ENCODE measurements at places on chromosomes 5 and 9.

DNA sequence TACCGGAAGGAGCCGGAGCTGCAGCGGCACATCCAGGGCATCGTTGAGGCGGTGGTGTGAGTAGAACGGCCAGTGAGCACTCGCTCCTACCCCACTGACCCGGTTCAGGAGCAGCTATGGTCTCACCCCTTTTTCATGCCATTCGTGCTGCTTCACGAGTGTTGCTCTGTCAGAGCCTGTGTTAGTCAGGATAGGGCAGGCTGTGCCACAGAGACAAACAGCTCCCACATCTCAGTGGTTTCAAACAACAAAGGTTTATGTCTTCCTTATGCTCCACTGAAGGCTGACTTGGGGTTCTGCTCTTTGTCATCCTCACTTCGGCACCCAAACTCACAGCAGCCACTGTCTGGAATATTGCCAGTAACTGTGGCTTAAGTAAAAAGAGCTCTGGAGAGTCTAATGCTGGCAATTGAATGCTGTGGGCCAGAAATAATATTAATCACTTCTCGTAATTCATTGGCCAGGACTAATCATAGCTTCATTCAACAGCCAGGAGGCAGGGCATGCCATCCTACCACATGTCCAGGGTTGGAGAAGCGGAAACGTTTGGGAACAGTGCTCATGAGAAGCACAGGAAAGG, 28.4 kb downstream of the ARHGEF37 start:
- DNase-seq, result no peak

- DNase-seq, result no peak
Observed at GRCh38 chr9:77977210-77977611, 54.4 kb downstream of the GNAQ start.

DNA sequence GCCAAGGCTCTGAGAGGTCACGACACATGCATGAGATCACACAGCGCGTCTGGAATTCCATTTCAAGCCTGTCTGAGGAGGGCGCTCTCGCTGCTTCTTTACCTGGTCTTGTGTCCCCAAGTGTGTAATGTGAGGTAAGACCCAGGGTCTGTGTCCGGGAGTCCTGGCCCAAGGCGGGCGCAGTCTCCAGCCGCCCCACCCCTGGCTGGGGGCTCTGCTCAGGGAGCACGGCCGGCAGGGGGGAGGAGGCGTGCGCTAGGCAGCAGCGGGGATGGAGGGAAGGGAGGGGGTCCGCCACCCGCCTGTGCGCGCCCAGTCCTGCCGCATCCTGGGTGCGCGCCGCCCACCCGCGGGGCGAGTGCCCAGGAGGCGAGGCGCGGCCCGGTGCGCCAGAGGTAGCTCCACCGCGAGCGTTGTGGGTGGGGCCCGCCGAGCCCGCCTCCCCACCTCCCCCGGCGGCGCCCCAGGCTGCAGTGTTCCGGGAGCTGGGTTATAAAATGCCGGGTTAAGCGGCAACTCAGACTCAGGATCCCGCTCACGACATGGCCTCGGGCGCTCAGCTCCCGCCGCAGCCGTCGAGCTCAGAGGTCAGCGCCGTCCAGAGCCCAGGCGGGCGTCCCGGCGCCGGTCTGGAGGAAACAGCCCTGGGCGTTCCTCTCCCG, at the start of gene CCNI2:
TSS of gene CCNI2 (plus strand) at position 473 of the 662 bp plus-strand sequence. CDS start at position 543, 70 bp downstream.
- DNase-seq, result peak; percentile 16

- no peak for DNase-seq
Observed at GRCh38 chr5:134355681-134356080, 11.3 kb downstream of the CDKL3 start.

DNA sequence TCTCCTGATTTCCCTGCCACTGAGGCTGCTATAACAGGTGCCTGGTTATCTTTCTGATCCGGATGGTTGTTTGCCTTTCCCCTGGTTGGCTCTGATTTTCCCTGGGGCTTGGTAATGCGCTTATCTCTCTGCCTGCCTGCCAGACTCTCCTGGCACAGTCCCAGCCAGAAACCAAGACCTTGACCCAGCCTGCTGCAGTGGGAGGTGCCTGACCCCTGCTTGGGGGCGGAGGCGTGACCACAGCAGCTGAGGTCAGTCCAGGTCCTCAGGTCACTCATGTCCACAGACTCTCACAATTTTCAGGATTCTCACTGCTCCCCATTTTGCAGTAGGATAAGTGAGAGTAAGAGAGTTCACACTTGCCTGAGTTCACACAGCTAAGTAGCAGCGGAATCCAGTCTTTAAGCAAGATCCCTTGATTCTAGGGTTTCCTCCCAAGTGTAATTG, 24.4 kb upstream of the SYNPO start:
- DNase-seq, result no peak

DNA sequence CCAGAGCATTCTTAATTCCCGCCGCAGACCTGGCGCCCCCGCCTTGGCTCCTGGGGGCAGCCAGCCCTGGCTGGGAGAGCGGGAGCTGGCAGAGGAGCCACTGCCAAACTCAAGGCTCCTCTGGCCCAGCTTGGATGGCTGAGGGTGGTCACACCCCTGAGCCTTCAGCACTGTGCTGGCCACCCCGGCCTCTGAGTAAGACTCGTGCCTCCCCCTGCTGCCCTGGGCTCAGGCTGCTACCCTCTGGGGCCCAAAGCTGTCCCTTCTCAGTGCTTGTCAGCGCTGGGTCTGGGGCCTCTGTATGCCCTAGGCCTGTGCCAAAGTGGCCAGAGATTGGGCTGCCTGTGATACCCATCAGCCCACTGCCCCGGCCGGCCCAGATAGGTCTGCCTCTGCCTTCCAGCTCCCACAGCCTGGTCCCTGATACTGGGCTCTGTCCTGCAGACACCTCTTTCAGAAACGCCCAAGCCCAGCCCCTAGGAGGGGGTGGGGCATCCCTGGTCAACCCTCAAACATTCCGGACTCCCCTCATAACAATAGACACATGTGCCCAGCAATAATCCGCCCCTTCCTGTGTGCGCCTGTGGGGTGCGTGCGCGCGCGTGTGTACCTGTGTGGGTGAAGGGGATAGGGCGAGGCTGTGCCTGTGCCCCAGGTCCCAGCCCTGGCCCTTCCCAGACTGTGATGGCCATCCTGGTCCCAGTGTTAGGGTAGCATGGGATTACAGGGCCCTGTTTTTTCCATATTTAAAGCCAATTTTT, 4.4 kb upstream of the PRR7 start:
- DNase-seq, result no peak

- no peak for DNase-seq
Observed at GRCh38 chr5:77607324-77607723, 31.2 kb downstream of the OTP start.

- no peak for DNase-seq
Observed at GRCh38 chr5:147858565-147858964, 19.9 kb upstream of the SCGB3A2 start.

- DNase-seq, result no peak
Observed at GRCh38 chr9:77679088-77679487, 31.0 kb upstream of the GNA14 start.

DNA sequence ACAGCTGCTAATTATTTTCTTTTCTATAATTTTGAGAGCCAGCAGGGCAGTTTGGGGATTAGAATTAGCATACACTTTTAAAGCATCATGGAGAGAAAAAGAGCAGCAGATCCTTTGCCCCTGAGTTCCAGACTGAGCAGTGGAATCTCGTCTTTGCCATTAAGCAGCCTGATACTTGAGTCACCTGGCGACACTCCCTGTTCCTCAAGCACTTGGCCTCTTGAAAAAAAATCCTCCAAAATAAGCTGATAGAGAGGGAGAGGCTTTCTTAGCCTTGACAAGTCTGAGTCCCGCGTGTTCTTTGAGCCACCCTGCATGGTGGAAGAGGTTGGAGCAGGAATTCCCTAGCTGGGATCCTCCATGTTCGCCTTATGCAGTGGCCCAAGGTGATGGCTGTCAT, 398.3 kb downstream of the IRX2 start:
- DNase-seq, result no peak

DNA sequence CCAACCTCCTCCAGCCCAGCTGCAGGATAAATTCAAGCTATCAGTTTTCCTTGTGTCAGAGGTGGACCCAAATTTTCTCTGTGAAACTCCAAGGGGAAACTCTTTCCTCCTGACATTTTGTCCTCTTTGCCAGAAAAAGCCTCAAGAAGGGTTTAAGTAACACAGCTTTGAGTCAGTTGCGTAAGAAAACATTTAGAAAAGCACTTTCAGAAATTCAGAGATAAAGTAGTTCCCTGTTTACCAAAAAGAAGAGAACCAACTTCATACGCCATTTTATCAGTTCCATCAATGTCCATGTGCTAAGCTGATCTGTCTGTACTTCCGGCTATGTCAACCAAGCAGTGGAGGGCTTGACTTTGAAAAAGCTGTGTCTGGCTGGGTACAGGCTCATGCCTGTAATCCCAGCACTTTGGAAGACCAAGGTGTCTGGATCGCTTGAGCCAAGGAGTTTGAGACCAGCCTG, 19.9 kb upstream of the SUSD1 start:
- no peak for DNase-seq

DNA sequence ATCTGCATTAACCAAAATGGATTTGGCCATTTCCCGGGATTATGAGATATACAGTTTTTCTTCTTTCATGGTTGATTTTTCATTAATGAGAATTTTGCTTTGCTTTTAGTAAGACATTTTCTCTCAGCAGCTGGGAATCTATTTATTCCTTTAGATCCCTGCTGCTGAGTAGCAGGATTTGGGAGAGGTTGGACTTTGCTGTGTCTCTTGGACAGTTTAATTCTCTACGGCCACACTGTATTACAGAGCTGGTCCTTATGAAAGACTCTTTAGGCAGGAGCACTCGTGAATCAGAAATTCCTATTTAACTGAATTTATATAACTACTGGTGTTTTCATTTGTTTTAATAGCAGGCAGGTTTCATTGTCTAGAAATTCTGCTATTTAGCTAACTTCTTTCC, 1.6 kb downstream of the UNC13B start:
- no peak for DNase-seq

DNA sequence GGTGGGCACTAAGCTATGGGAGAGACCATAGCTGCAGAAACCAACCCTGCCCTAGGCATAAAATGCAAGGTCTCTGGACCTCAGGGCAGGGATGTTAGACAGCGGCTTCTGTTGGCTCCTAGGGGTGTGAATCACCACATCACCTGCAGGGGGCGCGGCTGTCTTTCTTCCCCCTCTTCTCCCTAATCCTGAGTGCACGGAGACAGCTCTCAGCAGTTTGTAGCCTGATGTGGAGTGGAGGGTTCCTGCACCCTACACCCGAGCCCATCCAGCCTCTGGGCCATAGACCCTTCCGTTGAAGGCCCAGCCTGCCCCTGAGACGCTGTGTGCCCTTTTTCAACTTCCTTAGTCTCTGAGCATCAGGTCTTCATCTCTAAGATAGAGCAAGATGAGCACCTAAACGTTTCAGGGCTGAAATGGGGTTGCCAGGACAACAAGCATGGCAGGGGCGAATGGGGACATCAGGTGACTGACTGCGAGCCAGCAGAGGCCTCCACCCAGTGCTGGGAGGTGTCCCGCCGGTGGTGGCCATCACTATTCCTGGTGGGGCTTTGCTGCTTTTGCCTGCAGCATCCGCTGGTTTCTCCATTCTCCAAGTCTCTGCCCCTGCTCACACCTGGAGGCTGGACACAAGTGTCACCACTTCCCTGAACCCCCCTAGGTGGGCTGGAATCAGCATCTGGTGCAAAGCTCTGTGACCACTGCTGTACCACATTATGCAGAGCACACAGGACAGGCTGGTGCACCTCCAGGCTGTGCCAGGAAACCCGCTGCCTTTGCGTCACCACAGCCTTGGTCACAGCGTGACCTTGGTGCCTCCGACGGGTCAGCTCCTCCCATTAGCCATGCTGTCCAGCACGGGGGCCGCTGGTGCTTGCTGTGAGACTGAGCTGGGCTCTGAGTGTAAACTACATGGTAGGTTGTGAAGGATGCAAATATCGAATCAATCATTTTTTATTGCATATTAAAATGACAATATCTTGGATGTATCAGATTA, 2.5 kb upstream of the SEC16A start:
- DNase-seq, result peak; percentile 70

GRCh38 chr5:137699336-137700281, 36.3 kb downstream of the KLHL3 start:
- no peak for DNase-seq

GRCh38 chr9:98303633-98304125, 48.2 kb upstream of the TBC1D2 start:
- no peak for DNase-seq

- DNase-seq, result no peak
Observed at GRCh38 chr9:111975709-111976108, 79.1 kb downstream of the UGCG start.

DNA sequence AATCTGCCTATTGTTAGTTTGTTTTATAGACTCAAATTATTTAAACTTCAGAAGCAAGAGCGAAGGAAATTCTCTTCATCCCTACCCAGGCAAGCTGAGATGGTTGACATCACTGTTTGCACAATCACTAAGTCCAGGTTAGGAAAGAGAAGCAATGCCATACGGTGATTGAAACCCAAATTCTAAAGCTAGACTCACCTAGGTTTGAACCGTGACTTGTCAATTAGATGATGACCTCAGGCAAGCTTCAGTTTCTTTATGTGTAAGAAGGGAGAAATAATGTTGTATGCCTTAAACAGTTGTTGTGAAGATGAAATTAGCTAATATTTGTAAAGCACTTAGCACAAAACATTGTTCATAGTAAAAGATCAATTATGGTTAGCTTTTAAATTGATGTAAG, 96.5 kb upstream of the ANKRD55 start:
- DNase-seq, result no peak

GRCh38 chr5:6606884-6607558, 25.8 kb downstream of the NSUN2 start:
- DNase-seq, result no peak

DNA sequence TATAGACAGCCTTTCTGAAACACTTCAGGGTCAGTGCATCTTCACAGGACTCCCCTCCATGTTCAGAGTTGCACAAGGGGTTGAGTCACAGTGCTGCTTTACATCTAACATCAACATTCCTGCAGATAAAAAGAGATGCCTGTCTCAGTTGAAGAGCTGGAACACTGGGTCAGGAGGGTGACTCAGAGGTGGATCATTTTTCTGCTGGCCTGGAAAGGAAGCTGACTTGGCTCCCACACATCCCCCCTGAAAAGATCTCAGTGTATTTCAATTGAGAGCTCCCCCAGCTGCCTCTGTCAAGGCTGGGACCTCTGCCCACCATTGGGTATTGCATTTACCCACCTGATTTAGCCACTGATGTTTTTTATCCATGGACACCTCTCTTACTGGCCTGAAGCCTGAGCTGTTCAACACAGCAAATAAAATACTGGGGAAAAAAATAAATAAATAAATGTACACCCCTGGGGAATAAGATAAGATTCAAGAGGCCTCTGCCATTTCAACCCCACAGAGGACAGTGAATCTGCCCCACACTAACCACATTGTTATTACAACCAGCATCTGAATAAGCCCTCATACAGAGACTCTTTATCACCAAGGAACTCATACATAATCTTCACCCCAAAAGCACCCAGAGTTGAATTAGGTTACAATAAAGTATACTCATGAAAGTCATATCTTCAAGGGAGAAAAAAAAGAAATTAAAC, 716.4 kb downstream of the SEMA5A start:
- no peak for DNase-seq
